ENCODE measurements at places on chromosomes 4 and X. TPM values are rescaled to one million over a fixed set of nuclear protein-coding genes. Genes with fewer than 3 reads are reported as not detected.

DNA sequence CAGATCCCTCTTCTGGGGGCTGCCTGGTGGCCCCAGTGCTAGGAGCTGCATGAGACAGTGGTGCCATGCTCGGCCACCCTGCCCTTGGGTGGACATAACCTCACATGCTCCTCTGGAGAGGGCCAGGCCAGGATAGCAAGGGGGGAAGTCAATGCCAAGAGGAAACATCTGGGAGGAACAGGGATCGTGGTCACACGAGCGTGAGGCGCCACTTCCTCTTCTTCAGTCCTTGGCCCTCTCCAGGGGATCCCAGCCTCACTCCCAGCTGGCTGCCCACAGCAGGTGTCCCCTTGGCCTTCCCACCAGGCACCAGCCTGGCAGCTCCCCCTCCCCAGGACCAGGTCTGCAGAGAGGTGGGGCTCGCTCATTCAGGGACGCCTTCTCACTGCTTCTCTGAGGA lies 28.6 kb downstream of the TBC1D14 start:
- no peak for DNase-seq

GRCh38 chr4:173498023-173498422 lies 32.0 kb downstream of the HAND2 start:
- no peak for DNase-seq

GRCh38 chr4:104015680-104016079 lies 295.9 kb upstream of the TACR3 start:
- peak; percentile 5 for DNase-seq

- no peak for DNase-seq
Observed at GRCh38 chr4:3288571-3289094, 4.2 kb upstream of the RGS12 start.

DNA sequence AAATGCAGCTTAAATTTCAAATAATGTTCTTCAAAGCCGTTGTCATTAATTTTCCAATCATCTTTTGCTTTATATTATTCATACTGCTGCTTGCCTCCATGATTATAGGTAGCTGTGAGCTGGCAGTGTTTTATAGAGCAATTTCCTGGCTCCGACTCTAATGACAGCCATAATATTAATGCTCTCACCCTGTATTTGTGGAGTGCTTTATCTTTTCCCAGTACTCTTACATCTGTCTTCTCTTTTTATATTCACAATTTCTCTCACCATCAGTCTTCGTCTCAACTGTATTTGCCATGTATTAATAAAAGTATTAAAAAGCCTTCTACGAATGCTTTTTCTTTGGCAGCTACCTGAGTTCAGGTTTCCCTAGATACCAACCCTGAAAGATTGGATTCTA lies 21.0 kb downstream of the ATXN3L start:
- no peak for DNase-seq

GRCh38 chrX:21004835-21005234 lies 369.4 kb upstream of the CNKSR2 start:
- no peak for DNase-seq

DNA sequence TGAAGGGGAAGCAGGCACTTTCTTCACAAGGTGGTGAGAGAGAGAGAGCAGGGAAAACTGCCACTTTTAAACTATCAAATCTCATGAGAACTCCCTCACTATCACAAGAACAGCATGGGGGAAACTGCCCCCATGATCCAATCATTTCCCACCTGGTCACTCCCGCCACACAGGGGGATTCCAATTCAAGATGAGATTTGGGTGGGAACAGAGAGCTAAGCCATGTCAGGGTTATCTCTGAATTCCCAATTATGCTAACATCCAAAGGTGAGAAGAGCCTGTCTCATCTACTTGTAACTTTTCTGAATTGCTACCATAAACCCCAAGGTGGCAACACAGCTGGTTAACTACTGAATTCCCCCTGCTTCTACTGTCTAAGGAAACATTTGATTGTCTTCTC lies 758.5 kb downstream of the ADGRL3 start:
- no peak for DNase-seq

GRCh38 chr4:187469627-187470026 lies 525.9 kb upstream of the ZFP42 start:
- DNase-seq, result no peak

DNA sequence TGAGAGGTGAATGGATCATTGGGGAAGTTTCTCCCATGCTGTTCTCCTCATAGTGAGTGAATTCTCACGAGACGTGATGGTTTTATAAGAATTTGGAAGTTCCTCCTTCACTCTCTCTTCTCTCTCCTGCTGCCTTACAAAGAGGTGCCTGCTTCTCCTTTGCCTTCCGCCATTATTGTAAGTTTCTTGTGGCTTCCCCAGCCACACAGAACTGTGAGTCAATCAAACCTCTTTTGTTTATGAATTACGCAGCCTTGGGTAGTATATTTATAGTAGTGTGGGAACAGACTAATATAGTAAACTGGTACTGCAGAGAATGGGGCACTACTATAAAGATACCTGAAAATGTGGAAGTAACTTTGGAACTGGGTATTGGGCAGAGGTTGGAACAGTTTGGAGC lies 7.8 kb upstream of the CTAG2 start:
- DNase-seq, result no peak

GRCh38 chrX:43882294-43882681 lies at the start of gene MAOB:
MAOB (minus strand) TSS chrX:43882450; CDS start chrX:43882299, 151 bp downstream.
- no peak for DNase-seq

- DNase-seq, result peak; percentile 52
Observed at GRCh38 chr4:25223802-25224375, 9.9 kb upstream of the PI4K2B start.

GRCh38 chrX:46694549-46694948 lies 64.4 kb downstream of the SLC9A7 start:
- no peak for DNase-seq

GEMIN8 gene
- 18.7 TPM for total RNA-seq

ARHGEF38 gene
- total RNA-seq, result not detected

TMEM47 gene
- 0.52 TPM for total RNA-seq

Data from Caki2 (cell line).